T1000 (cell line): ENCODE measurements at places on chromosomes 5 and 9.
A peak's percentile ranks its signal among the peaks of the same experiment; 100 is the strongest.

DNA sequence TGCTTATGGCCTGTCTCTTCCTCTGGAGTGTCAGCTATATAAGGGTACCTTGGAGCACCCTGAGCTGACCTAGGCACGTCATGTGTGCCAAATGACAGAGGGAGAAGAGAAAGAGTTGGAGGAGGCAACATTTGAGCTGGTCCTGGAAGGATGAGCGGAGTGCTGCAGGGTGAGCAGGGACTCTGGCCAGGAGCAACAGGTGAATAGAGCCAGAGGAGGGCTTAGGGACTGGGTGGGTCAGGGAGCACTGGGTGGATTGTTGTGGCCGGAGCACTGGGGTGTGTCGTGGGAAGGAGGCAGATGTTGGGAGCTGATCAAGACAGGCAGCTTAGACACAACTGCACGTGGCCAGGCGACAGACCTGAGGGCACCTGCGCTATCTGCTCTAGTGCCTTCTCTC lies 43.6 kb downstream of the TSPAN17 start:
- DNase-seq = no peak

- DNase-seq = no peak
These were observed 30.4 kb downstream of the DPYSL3 start for GRCh38 chr5:147479444-147479843.

DNA sequence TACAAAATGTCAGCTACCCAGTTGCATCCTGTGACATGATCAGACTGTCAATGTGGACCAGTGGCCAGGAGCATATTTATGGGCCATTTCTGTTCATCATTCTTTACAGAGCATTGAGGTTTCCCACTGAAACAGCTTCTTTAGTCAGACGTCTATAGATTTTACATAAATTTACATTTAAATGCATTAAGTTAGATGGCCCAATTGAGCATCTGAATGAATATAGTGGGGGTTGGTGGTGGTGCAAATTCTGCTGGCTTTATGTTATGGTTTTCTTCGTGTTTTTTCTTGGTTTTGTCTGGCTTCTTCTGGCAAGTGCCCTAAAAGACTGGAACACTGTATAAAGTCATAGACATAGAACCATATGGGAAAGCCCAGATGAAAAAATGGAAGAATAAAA lies 214.1 kb downstream of the PJA2 start:
- no peak for DNase-seq

GRCh38 chr5:133794771-133795415 lies 173.5 kb downstream of the C5orf15 start:
- DNase-seq = no peak

GRCh38 chr5:133918731-133919130 lies 49.7 kb downstream of the C5orf15 start:
- DNase-seq = no peak

GRCh38 chr5:139273572-139274289 lies 19.8 kb upstream of the MATR3 start:
- DNase-seq = peak; percentile 83

DNA sequence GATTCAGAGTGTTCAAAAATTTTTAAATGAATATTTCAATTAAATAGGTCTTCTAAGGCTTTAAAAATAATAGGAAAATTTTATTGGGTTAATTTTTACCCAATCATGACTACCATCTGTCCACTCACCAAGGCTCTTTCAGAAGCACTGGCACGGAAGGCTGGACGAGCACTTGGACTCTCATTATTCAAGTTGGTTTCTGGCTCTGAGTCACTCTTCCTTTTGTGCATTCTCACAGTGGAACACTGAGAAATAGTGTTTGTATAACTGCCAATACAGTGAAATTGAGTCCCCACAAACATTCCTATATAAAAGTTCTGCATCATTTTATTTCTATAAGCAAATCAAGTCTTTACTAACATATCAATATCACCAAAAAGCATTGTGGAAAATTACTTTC lies 1149.0 kb downstream of the EFNA5 start:
- DNase-seq = no peak

- no peak for DNase-seq
These were observed 202.8 kb upstream of the KLF9 start for GRCh38 chr9:70617033-70617828.

- DNase-seq = no peak
These were observed 56.8 kb downstream of the ANGPTL2 start for GRCh38 chr9:127065592-127065991.

GRCh38 chr9:120291050-120291449 lies 288.9 kb downstream of the CDK5RAP2 start:
- DNase-seq = no peak

DNA sequence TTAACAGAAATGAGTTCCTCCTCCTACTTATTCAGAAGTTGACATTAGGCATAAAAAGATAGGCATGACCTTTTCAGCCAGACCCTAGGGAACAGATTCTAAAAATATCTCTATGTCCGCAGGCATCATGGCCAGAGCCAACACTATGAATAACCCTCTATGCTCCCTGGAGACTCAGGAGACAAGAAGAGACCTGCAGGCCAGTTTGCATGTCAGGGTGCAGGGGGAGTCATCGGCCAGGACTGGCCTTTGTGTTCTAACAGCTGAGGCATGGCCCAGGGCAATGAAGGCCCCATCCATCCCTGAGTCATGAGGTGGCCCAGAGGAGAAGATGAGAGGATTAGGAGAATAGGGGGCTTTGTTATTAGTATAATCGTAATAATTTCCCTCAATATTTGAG lies 93.8 kb downstream of the TMEM215 start:
- peak; percentile 36 for DNase-seq

DNA sequence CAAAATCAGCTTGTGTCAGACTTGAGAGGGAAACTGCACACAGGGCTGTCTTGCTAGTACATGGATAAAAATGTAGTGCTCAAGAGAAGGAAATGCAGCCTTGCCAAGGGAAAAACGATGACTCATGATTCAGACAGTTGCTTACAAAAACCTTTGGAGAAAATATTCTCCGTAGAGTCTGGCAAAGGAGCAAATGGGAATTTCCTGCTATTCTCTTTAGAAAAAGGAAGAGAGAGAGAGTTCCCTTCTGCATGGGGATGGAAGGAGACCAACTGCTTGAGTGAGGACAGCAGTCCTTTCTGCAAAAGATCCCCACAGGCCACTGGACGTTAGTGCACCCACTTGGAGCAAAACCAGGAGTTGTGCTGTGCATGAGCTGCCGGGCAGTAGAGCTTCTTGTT lies 7.6 kb downstream of the IFNB1 start:
- no peak for DNase-seq

DNA sequence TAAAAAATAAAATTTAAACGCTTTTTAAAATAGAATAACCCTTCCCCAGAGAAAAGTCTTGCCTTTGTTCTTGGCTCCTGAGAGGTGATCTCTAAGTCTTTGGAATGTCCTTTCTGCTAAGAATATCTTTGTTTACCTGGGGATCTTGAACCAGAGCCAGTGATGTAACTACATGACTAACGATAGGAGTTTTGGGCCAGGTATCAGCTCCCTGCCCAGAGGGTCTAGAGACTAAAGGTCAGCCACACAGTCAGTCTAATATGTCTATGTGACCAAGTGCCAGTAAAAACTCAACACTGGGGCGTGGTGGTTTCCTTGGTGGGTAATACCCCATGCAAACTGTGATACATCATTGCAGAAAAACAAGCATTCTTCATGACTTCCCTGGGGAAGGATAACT lies 1351.9 kb upstream of the C9orf72 start:
- no peak for DNase-seq

GRCh38 chr9:17730899-17731298 lies 152.0 kb downstream of the SH3GL2 start:
- DNase-seq = no peak

DNA sequence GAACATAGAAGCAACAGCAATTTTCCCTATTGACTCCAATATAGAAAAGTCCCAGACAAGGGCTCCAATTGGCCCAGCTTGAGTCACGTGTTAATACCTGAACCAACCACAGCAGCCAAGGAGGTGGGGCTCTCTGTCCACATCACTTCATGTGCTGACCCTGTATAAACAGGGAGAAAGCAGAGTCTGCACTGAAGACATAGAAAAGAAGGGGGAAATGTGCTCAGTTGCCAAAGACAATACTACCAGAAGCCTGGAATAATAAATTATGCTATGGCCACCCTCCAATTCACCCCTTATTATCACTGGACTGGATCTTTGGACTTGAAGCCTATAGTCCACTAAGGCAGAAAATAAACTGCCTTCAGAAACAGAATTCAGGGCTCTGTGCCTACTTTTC lies 275.4 kb downstream of the EPB41L4A start:
- DNase-seq = no peak

- DNase-seq = no peak
These were observed 101.2 kb upstream of the GDNF start for GRCh38 chr5:37940931-37941623.

- DNase-seq = no peak
These were observed 564 bp downstream of the SLC25A25 start for GRCh38 chr9:128068386-128069205.

GRCh38 chr9:137270929-137271695 lies 6.4 kb upstream of the TOR4A start:
- DNase-seq = no peak

GRCh38 chr9:77597057-77597456 lies 51.1 kb downstream of the GNA14 start:
- DNase-seq = no peak

GRCh38 chr9:121640076-121640475 lies 11.4 kb upstream of the DAB2IP start:
- no peak for DNase-seq

- DNase-seq = no peak
These were observed 91.8 kb upstream of the GPR151 start for GRCh38 chr5:146607659-146608332.

GRCh38 chr5:138955671-138956295 lies 80.6 kb upstream of the LRRTM2 start:
- no peak for DNase-seq

DNA sequence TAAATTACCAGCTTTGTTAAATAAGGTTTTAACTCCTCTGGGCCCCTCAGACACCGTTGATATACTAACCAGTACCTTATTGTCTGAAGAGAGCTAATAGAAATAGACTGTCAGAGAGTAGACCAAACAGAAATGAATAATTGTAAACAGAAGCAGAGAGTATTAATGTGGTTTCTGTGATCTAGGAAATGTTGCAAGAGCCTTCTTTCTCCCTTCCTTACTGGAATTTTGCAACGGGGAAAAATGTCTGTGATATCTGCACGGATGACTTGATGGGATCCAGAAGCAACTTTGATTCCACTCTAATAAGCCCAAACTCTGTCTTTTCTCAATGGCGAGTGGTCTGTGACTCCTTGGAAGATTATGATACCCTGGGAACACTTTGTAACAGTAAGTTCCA lies 5.1 kb downstream of the TYRP1 start:
- DNase-seq = no peak

GRCh38 chr5:78592735-78593386 lies 55.7 kb downstream of the LHFPL2 start:
- DNase-seq = no peak

DNA sequence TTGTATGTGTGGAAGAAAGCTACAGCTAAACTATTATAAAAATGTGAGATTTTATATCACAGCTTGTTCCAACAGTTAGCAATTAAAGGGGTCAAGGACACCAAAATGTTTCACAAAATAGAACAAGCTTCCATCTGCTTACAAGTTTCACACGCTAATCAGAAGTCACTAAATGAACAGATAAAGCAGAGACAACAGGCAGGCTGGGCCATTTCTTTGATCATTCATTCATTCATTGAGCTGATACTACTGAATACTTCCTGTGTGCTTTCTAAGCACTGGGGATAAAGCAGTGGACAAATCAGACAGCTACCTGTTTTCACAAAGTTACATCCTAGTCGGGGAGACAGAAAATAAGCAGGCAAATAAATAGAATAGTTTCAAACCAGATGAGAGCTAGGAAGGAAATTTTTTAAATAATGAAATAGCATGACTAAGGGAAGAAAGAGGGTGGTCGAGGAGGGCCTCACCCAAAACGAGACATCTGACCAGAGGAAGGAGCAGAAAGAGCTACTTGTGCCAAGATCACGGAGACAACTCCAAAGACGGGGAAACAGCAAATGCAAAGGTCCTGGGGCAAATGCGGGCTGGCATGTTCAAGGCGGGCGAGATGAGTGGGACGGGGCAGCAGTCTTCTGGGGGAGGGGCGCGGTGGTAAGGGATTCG lies 1.2 kb downstream of the MAPK9 start:
- no peak for DNase-seq

GRCh38 chr9:19145881-19146280 lies 18.6 kb upstream of the PLIN2 start:
- no peak for DNase-seq

- no peak for DNase-seq
These were observed 1236.0 kb downstream of the MAT2B start for GRCh38 chr5:164741376-164741775.

GRCh38 chr9:78677326-78677725 lies 380.4 kb downstream of the PSAT1 start:
- no peak for DNase-seq

- no peak for DNase-seq
These were observed 426.2 kb upstream of the BRINP1 start for GRCh38 chr9:119795395-119795794.
